Forelimb muscle (tissue), 1 donor: ENCODE measurements at places on chromosomes 16 and 17.

DNA sequence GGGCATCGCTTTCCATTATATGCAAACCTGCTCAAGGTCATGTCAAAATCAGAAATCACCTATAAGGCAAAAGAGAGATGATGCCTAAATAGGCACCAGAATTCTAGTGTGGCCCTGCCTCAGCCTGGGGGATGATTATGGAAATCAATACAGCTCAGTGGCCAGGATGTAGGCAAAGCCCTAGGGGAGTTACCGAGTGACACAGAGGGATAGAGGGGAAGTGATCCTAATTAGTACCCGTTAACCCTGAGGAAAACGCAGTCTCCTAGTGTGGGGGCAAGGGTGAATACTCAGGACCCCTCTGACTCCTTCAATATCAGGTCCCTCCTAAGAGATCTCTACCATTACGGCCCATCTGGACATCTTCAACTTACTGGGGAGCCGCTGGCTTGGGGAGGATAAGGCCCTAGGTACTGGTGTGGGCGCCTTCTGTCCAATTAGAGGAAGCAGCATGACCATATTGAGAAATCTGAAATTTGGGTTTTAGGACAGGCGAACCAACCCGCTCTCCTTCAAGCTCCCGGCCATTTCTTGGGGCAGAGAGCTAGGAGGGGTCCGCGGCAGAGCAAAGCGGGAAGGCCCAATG lies 725 bp downstream of the NT5C3B start:
- no peak for DNase-seq

DNA sequence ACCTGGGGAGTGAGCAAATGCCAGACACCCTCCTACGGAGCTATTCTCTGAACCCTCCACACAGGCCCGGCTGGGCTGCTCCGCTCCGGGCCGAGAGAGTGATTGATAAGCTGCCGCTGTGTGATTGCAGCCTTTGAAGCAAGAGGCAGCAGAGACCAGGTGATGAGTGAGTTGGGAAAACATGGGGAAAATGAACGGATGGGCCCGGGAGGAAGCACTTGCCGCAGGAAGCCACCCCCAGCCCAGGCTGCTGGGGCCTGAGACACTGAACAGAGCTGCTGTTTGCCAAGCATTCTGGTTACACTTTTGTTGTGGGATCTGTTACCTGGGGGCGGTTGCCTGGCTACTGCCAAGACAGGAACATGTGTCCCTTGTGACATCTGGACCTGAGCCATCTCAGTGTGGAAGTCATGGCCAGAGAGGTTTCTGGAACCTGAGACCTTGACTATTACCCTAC lies 46.4 kb upstream of the KLHDC4 start:
- no peak for DNase-seq

GRCh38 chr17:81923302-81924260 lies 4.0 kb downstream of the MAFG start:
- no peak for DNase-seq

DNA sequence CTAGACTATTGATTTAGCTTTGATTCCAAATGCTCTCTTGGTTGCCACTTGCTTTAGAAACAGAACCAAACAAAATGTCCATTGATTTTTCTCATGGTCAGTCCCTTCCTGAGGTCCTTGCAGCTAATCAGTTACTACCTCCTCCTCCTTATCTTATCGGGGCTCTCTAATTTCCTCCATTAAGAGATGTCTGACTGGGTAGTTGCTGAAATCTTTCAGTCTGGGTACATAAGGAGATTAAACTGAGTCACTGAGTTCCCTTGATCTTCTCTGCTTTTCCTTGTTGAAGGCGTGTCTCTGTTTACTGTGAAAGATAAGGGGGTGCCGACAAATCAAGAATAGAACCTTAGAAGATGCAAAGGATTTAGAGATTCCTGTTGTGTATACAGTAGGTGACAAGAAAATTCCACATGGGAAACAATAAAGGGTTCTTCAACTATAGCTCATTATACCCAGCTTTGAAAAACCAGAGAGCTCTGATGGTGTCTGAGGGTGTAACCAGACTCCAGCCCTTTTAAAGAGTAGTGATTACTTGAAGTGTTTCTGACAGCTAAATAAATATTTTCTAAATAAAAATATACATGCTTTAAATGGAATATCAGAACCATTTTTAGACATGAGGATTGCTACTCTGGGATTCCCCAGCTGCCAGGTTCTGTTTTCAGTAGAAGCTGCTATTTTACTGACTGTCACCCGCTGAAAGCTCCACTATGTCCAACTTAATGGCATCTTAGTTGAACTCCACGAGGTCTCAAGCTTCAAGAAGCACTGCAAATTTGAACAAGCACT lies 791.3 kb upstream of the SOX9 start:
- DNase-seq, result no peak

DNA sequence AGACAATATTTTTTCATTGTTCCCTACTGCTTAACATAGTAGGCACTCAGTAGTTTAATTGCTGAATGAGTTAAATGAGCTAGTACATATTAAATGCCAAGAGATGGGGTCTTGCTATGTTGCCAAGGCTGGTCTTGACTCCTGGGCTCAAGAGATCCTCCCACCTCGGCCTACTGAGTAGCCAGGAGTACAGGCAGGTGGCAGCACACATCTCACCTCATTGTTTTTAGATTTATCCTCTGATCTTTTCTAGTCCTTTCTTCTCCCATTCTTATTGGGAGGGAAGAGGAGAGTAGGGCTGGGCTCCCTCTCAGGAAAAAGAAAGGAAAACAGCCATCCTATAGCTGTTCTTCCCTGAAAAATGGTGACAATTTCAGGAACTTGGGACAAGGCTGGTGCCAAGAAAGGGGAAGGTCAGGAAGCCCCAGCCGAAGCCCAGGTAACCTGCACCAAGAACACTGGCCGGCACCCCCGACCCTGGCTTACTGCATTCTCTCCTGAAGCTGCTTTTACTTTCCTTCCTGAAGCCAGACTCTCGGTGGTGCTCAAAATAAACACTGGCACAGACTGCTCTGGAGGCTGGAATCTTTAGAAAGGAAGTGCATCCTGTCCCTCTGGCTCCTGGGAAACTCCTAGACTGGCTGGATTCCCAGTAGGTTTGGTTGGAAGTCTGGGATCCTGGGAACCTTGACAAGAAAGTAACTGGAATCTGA lies 2.7 kb downstream of the TNFAIP1 start:
- no peak for DNase-seq

DNA sequence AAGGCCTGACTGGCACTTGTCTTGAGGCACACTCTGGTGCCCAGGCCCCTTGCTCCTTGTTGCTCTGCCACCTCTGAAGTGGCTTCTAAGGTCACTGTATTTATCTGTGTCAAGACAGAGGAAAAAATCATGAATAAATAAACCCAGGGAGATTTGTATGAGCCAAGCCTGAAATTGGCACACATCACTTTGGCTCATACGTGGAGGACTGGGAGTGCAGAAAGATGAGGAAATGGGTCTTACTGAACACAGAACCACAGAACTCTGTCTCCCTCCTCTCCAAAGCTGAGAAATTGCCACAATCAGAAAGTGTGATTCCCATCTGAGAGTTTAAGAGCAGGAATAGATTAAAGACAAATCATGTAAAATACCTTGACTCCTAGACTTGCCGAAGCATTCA lies 27.1 kb upstream of the C16orf78 start:
- no peak for DNase-seq

DNA sequence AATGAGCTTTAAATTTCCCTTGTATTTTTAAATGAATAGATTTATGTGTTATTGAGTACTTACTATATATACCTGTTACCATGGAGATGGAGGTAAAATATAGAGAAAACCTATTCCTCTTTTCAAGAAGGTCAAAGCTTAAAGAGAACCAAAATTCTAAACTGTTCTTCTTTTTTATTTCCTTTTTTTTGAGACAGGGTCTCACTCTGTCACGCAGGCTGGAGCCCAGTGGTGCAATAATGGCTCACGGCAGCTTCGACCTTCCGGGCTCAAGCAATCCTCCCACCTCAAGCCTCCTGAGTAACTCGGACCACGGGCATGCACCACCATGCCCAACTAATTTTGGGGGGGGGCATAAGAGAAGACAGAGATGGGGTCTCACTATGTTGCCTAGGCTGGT lies 25.0 kb upstream of the TMEM97 start:
- no peak for DNase-seq

DNA sequence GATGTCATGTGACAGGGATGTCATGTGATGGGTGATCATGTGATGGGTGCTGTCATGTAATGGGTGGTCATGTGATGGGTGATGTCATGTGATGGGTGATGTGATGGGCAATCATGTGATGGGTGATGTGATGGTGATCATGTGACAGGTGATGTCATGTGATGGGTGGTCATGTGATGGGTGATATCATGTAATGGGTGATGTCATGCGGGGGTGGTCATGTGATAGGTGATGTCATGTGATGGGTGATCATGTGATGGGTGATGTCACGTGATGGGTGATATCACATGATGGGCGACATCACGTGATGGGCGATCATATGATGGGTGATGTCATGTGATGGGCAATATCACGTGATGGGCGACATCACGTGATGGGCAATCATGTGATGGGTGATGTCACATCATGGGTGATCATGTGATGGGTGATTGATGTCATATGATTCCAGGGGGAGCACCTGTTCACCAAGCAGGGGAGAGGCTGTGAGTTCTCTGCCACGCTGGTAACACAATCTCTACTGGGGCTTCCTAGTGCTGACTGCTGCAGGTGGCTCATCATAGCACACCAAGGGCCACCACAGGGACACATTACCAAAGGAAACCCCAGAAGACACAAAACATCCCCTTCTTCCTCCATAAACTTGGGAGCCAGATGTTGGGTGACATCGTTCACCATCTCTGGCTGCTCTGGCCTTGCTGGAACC lies 16.5 kb downstream of the CD300LB start:
- no peak for DNase-seq

DNA sequence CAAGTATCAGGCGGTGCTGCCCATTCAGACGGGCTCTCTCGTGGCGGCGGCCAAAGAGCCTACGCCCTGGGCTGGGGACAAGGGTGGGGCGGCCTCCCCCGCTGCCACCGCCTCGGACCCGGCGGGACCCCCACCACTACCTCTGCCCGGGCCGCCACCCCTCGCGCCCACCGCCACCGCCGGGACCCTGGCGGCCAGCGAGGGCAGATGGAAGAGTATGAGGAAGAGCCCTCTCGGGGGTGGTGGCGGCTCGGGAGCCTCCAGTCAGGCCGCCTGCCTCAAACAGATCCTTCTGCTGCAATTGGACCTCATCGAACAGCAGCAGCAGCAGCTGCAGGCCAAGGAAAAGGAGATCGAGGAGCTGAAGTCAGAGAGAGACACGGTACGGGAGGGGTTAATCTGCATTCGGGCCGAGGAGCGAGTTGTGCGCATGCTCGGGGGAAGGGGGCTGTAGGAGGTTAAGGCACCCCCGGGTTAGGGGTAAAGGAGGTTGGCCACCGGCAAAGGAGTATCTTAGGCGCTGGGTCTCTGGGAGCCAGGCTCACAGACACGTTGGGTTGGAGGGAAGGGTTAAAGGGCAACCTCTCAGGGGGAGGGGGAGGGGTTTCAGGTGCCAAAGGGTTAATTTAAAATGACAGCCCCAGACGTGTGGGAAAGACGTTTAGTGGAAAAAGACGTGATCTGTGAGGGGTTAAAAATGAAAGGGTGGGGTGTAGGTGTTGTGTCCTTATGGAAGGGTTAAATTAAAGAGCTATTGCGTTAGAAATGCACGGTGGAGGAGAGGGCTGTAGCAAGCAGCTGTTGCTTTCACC lies 1.4 kb downstream of the MSL1 start:
- no peak for DNase-seq

DNA sequence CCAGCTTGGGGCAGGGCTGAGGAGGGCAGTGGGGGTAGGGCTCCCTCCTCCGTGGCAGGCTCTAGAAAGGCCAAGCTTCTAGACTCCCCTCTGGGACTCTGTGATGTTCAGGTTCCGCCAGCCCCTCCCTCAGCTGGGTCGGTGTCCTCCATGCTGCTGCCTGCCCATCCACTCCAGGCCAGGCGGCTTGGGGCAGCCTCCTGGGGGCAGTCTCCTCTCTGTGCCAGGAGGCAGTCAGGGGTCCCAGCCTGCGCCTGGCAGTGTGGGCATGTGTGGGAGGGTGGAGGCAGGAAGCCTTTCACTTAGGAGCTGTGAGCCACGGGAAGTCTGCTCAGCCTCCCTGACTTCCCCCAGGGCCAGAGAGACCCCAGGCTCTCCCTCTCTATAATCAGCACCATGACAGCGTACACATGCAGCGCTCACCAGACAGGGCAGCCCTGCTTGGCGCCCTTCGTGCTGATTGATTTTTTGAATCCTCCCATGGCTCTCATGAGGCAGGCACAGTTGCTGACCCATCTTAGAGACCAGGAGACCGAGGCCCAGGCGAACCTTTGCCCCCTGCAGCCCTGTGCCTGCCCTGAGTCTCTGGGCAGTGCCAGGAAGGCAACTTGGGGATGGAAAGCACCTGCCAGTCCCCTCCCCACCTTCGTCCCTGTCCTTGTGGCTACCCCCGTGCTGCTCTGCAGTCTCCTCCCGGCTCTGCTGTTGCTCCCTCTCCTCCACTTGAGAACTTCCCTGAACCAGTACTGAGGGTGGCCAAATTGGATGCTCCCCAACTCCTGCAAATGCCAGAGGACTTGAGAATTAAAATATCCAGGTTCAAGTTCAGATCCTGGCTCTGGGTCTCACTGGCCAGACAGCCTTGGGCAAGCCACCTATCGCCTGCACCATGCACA lies 234.7 kb upstream of the GSE1 start:
- DNase-seq, result no peak

GRCh38 chr17:79802736-79803420 lies 6.0 kb upstream of the CBX8 start:
- no peak for DNase-seq

GRCh38 chr16:13315642-13316427 lies 414.4 kb downstream of the SHISA9 start:
- no peak for DNase-seq

GRCh38 chr17:65797101-65797500 lies 235.7 kb upstream of the AXIN2 start:
- DNase-seq, result no peak

DNA sequence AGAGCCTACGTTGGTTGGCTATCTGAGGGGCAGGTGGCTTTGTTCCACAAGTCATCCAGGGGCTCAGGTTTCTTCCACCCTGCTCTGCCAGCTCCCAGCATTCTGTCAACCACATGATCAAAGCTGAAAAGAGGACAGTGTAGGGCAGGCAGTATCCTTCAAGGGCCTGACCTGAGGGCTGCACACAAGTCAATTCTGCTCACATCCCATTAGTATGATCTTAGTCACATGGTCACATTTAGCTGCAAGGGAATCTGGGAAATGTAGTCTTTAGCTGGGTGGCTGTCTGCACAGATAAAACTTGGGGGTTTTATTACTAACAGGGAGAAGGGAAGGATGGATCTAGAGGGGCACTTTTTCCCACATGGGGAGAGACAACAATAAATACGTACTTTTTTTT lies 97.3 kb downstream of the SALL1 start:
- no peak for DNase-seq

GRCh38 chr16:87740441-87740840 lies 25.3 kb downstream of the KLHDC4 start:
- no peak for DNase-seq

GRCh38 chr16:64809876-64810629 lies 311.8 kb downstream of the CDH11 start:
- no peak for DNase-seq

GRCh38 chr16:31531096-31531495 lies 3.4 kb downstream of the AHSP start:
- DNase-seq, result no peak

GRCh38 chr17:41004397-41004796 lies 4.5 kb downstream of the KRTAP3-1 start:
- no peak for DNase-seq
